Kidney tubule cell (primary cell): ENCODE measurements at places on chromosomes 1 and 21.

- DNase-seq: peak; percentile 71
Observed at GRCh38 chr1:26994787-26995517, 1.5 kb downstream of the TRNP1 start.

GRCh38 chr1:240465531-240465940, 146.4 kb downstream of the GREM2 start:
- DNase-seq: no peak

- DNase-seq: no peak
Observed at GRCh38 chr21:35102488-35103371, 53.6 kb upstream of the RUNX1 start.

GRCh38 chr1:60823151-60823550, 259.2 kb upstream of the NFIA start:
- no peak for DNase-seq

DNA sequence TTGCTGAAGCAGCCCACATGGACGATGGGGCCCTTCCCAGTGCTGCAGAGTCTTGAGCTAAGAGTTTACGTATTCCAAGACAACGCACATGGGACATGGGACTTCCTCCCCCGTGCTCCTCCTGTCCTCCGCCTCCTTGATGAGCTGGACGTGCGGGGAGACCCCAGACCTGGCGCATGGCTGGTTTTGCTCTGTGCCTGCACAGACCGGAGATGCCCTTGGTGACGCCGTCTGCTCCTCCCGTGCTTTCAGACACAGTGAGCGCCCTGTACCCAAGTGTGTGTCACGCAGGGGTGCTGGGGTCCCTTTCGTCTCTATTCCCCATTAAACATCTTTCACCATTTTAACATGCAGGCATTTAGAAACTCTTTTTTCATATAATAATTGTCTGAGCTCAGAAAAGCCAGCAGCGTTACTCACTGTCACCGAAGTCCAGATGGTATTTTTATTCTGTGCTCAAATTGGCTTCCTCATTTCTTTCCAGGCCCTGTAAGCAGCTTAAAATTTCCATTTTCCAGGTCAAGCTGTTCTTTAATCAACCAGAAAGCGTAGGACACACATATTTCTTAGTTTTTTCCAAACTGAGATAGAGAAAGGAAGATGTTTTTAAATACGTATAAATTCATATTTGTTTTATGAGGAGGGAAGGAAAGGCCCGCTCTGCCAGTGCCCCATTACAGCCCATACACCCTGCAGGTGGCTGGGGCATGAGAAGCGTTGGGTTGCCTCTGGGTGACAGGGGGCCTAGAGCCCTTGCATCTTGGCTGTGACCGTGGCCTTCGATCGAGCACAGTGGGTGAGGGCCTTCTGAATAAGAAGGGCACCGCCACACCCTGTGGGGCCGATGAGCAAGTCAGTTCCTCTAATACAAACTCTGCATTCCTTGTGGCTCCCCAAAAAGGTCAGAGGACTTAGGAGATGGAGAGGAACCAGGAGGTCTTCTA, 17.9 kb upstream of the ZBTB21 start:
- no peak for DNase-seq

- DNase-seq: no peak
Observed at GRCh38 chr21:17853393-17854275, 34.5 kb upstream of the C21orf91 start.
